Spinal cord (tissue), 10 donors: ENCODE measurements at places on chromosomes 7 and 10. TPM values are rescaled to one million over a fixed set of nuclear protein-coding genes. Genes with fewer than 3 reads are reported as not detected.

The TBX20 gene
- total RNA-seq = not detected

The SLC16A12 gene
- total RNA-seq = 31.2 TPM

The IFIT5 gene
- total RNA-seq = 28.9 TPM

The VPS37D gene
- total RNA-seq = 13.6 TPM

The DYNC1I1 gene
- total RNA-seq = 34.6 TPM

The TTYH3 gene
- total RNA-seq = 31.8 TPM
